CD4-positive, alpha-beta memory T cell (primary cell): ENCODE measurements at places on chromosomes 7 and 10.

- no peak for DNase-seq
Measured at GRCh38 chr10:87580016-87580415, 75.3 kb downstream of the MINPP1 start.

- no peak for DNase-seq
Measured at GRCh38 chr10:68501691-68502090, 25.6 kb downstream of the SLC25A16 start.

GRCh38 chr7:103474956-103475355 is 28.9 kb upstream of the SLC26A5 start:
- no peak for DNase-seq

- no peak for DNase-seq
Measured at GRCh38 chr7:82443036-82443546, 486 bp downstream of the CACNA2D1 start.

DNA sequence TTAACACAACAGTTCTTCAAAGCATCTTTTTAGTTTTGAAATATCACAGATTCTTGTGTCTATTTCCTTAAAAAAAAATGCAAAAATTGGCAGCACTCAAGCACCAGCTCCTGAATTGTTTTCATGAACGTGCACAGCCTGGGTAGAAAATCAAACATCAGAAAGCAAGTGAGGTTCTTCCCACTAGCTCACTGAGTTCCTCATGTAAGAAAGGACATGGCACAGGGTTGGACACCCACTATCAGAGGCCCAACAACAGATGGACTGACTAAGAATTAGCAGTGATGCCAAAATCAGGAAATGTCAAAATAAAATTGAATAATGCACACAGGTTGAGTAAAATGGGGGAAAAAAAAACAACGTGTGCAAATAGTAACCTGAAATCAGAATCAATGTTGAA is 146.8 kb downstream of the PCLO start:
- no peak for DNase-seq

- no peak for DNase-seq
Measured at GRCh38 chr10:76552091-76552873, 1085.3 kb downstream of the KCNMA1 start.

- DNase-seq = no peak
Measured at GRCh38 chr7:105583061-105583460, 1.8 kb upstream of the EFCAB10 start.

DNA sequence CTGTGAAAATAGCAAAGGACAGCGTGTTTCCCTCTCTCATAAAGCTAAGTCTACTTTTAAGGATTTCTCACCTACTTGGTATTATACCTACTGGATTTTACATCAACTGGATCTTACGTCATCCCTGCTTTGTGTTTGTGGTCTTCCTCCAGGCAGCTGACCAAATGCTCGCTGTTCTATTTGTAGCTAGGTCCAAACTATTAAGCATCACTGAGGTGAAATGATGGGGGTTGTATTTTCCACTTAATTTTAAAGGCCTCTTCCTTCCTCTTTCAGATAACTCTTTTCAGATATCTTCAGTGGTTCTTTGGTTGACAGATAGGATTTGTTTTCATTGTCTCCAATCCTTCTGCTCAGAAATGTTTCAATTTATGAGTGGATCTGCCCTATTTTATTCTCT is 169.7 kb downstream of the RNLS start:
- DNase-seq = no peak

DNA sequence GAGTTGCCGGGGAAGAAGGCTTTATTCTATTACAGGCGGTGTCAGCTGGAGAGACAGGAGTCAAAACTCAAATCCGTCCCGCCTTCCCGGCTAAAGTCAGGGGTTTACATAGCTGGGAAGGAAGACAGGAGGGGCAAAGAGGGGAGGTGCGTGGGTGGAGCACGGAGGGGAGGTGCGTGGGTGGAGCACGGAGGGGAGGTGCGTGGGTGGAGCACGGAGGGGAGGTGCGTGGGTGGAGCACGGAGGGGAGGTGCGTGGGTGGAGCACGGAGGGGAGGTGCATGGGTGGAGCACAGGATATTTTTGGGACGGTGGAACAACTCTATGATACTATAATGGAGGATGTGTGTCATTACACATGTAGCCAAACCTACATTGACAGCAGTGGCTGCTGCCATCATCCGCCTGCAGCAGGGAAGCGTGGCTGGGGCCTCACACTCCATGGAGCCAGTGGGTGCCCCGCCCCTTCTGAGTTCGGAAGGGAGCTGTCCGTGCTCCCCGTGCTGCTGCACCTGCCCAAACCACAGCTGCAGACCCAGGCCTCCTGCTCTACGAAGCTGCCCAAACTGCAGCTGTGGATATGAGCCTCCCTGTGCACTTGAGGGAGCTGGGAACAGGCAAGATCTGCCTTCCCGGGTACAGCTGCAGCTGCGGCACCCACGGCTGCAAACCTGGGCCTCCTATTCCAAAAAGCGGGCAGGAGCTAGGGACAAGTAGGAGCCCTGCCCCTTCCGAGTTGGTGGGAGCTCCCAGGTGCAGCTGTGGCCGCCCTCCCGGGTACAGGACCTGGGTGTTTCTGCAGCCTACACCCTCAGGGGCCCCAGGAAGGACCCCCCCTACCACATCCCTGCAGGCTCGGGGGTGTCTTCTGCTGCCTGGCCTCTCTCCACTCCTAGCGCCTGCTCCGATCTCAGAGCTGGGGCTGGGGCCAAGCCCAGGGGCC is 119.4 kb downstream of the DYNC2I1 start:
- peak; percentile 52 for DNase-seq

DNA sequence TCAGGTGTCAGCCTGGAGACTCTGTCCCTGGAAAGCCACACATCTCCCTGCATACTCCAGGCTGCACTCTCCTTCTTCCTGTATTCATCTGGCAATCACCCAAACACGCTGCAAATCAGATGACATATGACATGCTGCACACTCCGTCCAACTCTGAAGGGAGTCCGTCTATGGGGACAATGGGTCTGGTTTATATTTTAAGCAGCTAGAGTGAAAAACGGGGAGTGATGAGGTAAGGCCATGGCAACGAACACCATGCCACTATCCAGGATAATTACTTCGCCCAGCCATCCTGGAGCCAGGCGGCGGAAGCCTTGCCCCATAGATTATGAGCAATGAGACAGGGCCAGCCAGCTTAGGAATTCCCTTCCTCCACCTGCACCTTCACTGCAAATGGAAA is 140.1 kb downstream of the PLXNA4 start:
- DNase-seq = no peak

DNA sequence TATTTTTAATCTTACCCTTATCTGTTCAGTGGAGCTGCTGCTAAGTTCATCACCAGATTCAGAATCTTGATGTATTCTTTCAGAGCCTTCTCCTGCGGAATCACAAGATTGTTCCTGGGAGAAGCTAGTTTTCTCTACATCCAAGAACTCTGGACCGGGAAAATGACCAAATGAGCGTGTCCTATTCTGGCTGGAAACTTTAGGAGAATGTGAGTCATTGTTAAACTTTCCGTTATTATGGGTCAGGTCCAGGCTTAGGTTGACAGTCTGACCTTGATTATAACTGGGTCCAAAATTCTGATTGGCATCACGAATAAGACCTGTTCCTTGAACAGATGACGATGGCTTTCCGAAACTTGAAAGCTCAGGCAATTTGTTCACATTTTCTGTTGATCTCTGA is 20.5 kb downstream of the ARHGAP12 start:
- no peak for DNase-seq

DNA sequence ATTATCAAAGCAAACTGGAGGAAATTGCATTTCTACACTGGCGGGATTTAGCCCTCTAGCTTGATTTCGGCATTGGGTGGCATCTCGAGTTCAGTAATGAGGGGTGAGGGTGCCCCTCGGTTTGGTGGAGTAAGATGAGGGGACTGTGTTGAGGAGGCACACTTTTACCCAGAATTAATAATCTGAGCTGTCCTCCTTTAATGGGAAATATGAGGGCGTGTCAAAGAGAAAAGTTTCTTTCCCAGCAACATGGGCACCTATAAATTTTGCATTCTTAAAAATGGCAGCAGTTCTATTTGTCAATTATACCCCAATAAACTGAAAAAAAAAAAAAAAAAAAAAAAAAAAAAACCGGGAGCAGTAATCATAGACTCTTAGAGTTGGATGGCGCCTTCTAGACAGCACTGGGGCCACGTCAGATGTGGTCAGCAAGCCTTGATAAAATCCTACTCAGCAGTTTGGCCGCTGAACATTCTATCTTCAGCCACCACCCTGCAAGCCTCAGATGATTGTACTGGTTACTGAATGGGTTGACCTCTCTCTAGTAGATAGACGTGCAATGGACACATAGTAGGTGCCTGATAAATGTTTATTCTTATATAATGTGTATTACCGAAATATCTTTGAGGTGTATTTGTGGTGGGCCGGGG is 931 bp downstream of the PAPSS2 start:
- DNase-seq = no peak

- no peak for DNase-seq
Measured at GRCh38 chr10:88901206-88901983, 21.4 kb downstream of the STAMBPL1 start.

DNA sequence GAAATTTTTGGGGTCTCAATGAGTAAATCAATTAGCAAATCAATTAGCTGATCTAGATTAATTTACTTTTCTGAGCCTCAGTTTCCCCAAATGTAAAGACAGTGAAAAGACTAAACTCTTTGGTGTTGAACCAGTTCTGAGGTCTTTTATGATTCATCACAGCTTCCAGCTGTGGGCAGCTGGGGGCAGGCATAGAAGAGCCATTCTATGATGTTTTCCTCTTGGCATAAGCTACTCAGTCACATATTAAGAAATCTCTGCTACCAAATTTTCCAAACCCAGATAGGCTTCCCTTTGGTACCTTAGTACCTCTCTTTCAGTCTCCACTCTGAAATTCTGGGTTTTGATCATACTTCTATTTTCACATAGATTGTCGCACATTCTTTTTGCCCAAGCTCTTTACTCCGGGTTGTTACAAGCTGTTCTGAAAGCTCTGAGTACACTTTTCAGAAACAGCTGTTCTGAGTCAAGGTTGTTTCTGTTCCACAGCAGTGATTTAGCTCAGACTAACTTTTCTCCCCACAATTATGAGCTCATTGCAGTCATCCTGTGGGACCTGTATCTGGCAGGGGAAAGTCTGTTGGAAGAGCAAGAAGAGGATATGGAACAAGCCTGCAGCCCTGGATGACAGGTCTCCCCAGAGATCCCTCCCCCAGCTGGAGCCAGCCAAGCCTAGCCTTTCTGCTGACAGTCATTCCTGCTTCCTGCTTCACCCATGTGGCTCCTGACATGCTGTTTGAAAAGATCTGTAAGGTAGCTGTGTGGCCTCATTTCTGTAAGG is 599.6 kb upstream of the GHITM start:
- no peak for DNase-seq

- no peak for DNase-seq
Measured at GRCh38 chr10:49741108-49741995, 20.8 kb downstream of the OGDHL start.

GRCh38 chr7:98354511-98355249 is 46.2 kb downstream of the BAIAP2L1 start:
- no peak for DNase-seq

- DNase-seq = no peak
Measured at GRCh38 chr10:2463316-2463715, 604.0 kb upstream of the PFKP start.

GRCh38 chr10:48511875-48512231 is 93.0 kb downstream of the ARHGAP22 start:
- no peak for DNase-seq

DNA sequence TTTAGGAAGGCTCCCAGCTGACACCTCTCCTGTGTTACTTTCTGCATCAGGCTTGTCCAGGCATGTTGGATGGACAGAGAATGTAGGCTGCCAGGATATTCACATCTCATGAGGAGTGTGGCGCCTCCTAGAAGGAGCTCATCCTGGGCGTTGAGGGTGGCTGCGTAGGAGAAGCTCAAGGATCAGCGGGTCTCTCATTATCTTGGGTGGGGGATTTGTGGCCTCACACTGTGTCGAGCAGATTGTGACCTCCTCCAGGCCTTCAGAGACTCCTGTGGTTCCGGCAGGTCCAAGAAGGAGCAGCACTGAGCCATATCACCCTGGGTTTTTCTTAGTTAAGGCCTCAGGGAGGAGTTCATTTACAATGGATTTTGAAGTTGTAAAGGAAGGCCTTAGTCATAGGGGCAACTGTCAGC is 8.7 kb upstream of the COBL start:
- no peak for DNase-seq

DNA sequence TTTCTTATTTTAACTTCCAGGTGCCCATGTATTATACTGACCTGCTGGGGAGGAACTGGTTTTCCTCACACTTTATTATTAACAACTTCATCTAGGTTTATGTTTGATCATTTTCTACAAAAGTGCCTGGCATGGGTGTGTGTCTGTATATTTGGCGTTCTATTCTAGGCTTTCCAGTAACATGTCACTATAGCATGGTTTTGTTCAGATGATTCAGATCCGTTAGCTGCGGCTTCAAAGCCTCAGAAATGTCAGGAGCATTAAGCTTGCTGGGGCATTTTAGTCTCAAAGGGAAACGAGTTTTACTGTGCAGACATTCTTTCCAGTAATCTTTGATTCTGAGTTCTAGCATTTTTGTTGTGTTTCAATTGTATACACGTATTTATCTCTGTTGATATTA is 2.3 kb downstream of the INPP5A start:
- DNase-seq = no peak
